ENCODE measurements at places on chromosomes 11 and 22.

- no peak for DNase-seq
Measured at GRCh38 chr22:36102995-36103394, 57.6 kb downstream of the APOL3 start.

GRCh38 chr22:42214633-42215415 lies 55.6 kb downstream of the TCF20 start:
- peak; percentile 85 for DNase-seq

- DNase-seq = no peak
Measured at GRCh38 chr22:50660306-50660705, 12.3 kb upstream of the SHANK3 start.

- DNase-seq = no peak
Measured at GRCh38 chr11:77401486-77402217, 72.2 kb downstream of the PAK1 start.

- peak; percentile 87 for DNase-seq
Measured at GRCh38 chr11:114162719-114163123, 103.2 kb downstream of the ZBTB16 start.

GRCh38 chr22:46171940-46172339 lies 21.6 kb downstream of the PPARA start:
- no peak for DNase-seq

DNA sequence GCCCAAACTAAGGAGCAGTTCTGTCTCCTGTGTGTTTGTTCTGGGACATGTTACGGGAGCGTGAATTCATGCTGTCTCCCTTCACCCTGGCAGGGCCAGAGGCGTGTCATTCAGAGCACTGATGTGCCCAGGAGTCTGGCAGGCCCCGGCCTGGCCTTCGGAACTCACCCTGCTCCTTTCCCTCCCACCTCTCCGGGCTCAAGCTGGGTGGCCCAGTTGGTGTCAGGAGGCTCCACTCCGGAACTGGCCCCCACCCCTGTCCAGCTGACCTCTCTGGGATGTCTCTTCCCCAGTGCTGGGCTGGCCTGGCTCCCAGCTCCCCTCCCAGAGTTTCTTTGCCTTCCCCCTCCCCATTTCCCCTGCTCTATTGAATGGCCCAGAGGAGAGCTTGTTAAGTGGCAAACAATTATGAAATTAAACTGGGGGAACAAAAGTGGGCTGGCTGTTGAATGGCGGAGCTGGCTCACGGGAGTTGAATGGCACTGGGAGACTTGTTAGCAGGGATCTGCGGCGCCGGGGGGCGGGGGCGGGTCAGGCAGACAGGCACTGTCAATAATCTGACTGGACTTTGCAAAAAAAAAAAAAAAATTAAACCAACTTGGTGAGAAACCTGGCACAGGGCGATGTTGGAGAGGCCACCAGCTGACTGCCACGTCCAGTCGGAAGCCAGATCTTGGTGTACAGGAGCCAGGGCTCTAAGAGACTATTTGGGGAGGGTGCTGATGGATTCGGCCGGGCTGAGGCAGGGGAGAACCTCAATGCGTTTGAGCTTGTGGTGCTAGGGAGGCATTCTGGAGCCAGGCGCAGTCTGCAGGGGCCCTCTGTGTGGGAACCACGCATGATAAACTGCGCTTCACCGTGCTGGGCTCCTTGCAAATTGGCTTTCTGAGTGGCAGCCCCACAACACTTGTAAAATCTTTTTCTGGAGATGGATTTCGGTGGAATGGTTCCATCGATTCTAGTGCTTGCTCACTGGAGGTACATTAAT lies 1.3 kb downstream of the MPPED1 start:
- no peak for DNase-seq

GRCh38 chr11:105838668-105839384 lies 183.2 kb downstream of the MSANTD4 start:
- DNase-seq = no peak

DNA sequence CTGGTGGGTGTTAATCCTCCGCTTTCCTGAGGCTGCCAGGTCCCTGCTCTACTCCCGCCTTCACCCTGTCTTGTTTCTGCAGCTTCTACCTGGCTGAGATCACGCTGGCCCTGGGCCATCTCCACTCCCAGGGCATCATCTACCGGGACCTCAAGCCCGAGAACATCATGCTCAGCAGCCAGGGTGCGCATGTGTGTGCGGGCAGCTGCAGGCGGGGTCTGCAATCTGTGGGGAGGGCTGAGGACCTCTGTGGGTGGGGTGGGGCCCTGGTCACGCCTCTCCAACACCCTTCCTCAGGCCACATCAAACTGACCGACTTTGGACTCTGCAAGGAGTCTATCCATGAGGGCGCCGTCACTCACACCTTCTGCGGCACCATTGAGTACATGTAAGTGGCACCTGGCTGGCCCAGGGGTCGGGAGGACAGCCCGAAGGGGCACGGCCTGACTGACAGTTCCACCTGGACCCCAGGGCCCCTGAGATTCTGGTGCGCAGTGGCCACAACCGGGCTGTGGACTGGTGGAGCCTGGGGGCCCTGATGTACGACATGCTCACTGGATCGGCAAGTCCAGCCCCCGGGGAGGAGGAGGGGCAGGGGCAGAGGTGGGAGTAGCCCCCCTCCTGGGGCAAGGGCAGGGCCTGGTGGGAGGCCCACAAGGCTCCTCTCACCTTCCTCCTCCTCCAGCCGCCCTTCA lies 4.5 kb downstream of the RPS6KB2 start:
- DNase-seq = no peak

DNA sequence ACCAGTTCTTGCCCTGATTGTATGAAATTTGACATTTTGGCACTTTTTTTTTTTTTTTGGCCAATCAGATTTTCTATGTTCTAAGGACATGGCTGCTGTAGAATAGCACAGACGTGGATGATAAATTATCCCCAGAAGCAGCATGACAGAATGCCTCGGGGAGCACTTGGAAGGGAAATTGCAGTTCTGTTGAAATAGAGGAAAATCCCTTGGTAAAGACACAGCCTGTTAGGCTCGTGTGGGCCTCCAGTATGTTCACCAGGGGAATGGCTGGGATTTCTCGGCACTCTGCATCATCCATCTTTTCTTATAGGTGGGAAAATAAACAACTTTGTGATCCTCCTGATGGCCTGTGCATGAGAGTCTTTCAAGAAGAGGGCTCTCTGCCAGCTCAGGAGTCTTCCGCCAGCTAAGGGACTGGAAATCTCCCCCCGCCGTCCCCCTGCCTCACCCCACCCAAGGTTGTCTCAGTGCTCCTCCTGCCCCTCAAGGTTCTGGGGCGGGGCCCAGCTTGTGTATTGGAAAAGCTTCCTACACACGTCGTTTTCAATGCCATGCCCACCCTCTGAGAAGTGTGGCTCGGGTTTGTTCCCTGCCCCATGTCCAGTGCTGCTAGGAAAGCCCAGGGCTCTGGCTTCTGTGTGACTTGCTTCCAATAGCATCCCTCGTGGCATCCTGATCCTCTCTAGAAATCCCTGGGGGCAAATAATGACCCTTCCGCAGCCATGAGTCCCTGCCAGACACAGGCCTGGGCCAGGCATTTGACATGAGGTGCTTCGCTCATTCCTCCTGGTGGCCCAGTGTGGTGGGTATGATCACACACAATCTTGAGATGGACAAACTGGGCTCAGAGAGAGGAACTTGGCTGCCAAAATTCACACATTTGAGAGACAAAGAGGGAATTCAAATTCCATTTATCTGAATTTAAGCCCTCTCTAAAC lies 70.6 kb upstream of the ATXN10 start:
- DNase-seq = no peak

DNA sequence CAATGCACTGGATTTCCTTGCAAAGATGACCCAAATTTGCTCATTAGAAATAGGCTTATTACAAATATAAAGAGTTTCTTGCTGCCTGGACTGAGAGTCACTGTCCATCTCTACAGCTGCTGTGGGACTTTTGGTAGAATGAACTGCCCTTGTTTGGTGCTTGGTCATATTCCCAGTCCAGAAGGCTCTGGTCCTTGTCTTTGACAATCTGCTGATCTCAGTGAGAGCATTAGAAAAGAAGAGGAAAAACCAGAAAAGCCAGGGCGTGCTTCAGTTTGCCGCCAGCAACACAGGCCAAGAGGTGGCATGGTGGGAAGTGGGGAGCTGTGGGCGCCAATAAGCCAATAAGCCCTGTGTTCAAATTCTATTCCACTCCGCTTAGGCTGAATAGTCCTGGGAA lies 48.2 kb upstream of the PARVA start:
- no peak for DNase-seq

GRCh38 chr22:49538006-49538405 lies 289.7 kb downstream of the BRD1 start:
- no peak for DNase-seq

- no peak for DNase-seq
Measured at GRCh38 chr22:27713461-27713860, 88.1 kb downstream of the MN1 start.

DNA sequence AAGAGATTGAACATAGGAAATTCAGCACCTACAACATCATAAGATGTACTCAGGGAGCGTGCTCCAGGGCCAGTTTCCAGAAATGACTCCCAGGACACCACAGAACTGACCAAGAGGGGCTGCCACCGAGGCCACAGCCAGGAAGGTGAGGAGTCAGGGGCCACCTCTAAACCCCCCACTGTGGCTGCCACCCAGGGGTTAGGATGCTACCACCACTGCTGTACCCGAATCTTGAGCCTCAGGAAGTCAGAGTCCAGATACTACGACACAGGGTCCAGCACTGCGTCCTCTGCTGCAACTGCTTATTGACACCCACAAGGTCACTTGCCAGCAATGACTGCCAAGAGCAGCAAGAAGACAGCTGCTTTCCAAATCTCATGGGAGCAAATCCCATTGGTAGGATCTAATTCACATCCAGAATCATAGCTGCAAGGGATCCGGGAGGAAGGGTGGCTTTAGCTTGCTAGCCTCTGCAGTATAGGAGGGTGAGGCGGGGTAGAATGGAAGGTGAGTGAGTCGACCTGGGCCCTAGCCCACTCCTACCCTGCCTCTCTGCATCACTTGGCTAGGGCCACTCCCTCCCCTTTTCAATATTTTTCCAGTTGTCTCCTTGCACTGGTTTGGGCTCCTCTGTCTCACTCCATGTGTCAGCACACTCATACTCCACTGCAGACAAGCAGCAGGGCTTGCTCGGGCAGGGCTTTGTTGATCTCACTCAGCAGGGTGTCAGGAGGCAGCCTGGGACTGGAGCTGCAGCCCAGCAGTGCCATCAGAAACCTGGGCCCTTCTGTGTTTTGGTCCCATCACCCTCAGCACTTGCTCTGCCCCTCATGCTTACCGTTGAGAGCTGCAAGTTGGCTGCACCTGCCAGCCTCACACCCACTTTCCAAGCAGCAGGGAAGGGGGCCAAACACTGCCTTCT lies 18.1 kb upstream of the CYTH4 start:
- DNase-seq = no peak

DNA sequence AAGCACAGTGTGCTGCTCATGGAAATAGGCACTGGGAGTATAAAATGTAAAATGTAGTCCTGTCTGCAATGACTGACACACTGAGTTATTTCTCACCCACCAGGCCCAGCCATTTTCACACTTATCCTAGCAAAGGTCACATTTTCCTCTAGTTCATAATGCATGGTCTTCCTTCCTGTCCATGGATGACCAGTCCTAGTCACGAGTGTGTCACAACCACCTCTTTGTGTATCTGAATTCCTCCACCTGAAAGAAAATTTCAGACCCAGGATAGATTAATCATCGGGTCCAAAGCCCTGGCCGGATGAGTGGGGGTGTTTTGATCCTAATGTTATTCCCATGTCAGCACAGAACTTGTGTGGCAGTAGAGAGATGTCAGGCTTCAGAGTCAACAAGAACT lies at the start of gene MRGPRX4:
Gene MRGPRX4, plus strand, starts transcription at position 172 of the 400 bp plus-strand sequence. CDS start 420 bp downstream, outside the sequence.
- no peak for DNase-seq

DNA sequence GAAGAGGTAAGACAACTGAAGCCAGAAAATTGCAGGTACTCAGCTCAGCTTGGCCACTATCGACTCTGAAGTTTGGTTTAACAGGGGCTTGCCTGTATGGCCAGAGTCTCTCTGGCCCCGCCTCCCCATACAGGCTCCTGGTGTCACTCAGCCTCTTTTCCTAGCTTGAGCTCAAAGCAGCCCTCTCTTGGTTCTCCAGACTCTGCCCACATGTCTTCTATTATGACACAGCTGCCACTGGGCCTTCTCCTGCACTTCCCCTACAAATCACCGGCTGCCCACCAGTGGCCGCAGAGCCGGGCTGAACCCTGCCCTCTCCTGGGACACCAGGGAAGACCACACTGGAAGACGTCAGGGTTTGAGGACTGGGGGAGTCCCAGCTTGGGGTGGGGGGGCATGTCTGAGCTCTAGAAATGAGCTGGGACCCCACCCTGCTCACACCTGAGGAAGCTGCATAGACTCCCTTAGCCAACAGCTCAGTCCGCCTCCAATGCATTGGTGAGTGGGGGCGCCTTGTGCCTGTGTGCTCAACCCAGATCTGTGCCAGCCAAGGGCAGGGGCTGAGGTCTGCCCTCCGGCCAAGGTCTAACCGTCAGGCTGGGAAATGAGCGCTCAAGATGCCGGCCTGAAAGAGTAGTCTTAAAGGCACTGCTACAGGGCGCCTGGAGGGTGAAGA lies 94.4 kb upstream of the LMO1 start:
- DNase-seq = no peak

- no peak for DNase-seq
Measured at GRCh38 chr22:40768206-40768605, 50.9 kb downstream of the SLC25A17 start.

GRCh38 chr11:117412653-117413275 lies 85.1 kb downstream of the CEP164 start:
- DNase-seq = no peak

DNA sequence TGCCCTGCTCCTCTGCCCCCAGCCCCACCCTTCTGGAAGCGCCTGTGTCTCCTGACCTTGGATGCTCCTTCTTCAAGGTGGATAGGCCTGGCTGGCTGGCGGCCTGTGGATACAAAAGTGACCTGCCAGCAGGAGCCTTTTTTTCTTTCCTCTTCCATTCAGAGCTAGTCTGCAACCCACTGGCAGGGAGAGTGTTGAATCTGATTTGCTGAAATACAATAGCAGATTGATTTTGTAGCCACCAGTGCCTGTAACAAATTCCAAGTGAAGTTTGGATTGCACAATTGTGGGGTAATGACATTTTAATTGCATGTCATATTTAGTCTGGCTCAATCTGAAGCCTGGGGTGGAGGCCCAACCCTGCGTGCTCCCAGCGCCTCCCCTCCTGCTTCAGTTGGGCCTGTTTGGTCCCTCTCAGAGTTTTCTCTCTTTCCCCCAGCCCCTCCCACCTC lies 97.2 kb downstream of the GRIK4 start:
- no peak for DNase-seq

- DNase-seq = no peak
Measured at GRCh38 chr22:42976217-42976933, 38.6 kb downstream of the PACSIN2 start.

GRCh38 chr22:50656122-50657070 lies 16.2 kb upstream of the SHANK3 start:
- no peak for DNase-seq

- no peak for DNase-seq
Measured at GRCh38 chr11:1652026-1652425, 22.5 kb downstream of the KRTAP5-5 start.

GRCh38 chr11:28835790-28836189 lies 727.6 kb downstream of the METTL15 start:
- no peak for DNase-seq

DNA sequence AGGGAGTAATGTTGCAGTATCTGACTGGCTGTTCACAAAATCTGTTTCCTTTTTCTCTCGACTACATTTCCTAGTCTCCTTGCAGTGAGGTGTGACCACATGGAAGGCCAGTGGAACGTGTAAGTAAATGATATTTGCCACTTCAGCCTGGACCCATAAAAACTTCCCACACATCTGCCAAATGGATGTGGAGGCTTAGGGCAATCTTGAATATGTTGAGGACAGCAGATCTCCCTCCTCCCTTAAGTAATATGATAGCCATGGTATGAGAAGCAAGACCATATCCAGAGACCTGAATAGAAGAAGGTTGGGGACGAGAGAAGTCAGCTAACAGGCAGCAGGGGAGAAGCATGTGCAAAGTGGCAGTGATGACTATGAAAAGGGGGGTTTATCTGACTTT lies 33.0 kb upstream of the C11orf87 start:
- DNase-seq = no peak

Data from caudate nucleus (tissue), 63 donors.